ENCODE measurements at places on chromosomes 16 and 17.

DNA sequence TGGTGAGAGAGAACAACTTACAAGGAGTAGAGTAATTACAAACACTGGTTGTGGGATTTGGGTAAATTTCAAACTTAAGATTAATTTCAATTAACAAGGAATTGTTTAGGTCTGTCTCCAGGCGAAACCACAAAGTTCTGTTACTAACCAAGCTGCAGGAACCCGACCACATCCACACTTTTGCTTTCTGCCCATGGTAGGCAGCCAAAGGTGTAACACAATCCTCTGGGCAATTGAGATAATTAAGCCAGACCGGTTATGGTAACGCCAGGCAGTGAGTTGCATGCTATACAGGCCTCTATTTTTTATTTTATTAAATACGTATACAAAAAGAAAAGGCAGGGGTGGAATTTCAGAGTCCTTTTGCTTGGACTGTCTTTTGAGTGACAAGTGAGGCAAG, 12.0 kb downstream of the KCNJ2 start:
- DNase-seq: no peak

- DNase-seq: peak; percentile 99
Measured at GRCh38 chr16:1964506-1965395, at the start of gene RPS2. Gene RPS2 (minus strand): TSS chr16:1964826. CDS start chr16:1964625, 201 bp downstream.

DNA sequence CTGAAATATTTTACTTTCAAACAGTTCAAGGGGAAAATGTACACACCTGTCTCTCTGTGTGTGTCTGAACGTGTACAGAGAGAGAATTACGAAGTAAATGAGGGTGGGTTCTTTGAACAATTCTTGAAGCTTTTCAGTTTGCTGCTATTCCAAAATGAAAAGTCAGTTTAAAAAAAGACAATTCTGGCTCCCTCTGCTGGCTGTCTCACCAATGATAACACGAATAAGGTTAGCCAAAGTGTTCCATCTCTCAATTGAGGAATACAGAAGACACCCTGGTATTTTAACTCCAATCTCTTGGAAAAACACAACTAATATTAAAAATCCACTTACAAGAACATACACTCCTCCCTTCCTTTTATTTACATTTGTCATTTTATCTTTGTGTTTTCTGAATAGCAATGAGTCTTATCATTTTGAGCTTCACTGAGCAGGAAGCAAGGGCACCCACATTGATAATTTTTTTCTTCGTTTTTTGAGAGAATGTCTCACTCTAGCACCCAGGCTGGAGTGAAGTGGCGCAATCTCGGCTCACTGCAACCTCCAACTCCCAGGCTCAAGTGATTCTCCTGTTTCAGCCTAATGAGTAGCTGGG, 20.5 kb downstream of the EFTUD2 start:
- DNase-seq: peak; percentile 59

DNA sequence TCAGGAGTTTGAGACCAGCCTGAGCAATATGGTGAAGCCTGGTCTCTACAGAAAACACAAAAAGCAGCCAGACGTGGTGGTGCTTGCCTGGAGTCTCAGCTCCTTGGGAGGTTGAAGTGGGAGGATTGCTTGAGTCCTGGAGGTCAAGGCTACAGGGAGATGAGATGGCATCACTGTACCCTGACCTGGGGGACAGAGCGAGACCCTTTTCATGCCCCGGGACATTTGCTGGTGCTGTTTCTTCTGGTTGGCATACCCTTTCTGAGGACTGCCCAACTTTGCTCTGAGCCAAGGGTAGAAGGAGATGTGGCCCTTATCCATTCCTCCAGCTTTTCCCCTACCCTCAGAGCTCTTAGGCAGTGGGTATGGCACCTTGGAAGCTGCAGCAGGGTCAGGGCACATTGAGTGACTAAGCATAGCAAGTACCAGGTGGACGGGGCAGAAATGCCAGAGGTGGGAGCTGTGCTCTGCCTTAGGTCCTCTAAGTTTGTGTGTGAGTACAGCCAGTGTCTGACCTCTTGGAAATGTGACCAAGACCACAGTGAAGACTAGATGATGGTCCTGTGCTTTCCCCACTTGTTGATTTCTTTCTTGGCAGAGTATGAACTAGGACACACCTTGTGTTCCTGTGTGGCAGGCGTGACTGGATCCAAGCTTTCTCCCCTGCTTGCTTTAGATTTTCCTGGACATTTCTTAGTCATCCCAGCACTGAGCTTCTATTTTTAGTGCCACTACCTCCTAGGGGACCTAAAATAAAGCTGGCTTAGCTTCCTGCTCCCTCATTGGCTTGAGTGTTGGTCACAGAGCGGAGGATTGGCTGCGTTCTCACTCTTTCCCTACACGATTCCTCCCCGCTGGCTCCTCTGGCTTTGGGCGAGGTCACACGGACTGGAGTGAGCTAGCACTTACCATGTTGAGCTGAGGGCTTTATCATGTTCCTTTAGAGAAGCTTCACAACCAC, 9.9 kb upstream of the EDC4 start:
- DNase-seq: peak; percentile 90

- DNase-seq: no peak
Measured at GRCh38 chr17:1966274-1967086, 58.7 kb downstream of the RTN4RL1 start.

GRCh38 chr17:64003526-64004121, 5.5 kb downstream of the PRR29 start:
- no peak for DNase-seq

DNA sequence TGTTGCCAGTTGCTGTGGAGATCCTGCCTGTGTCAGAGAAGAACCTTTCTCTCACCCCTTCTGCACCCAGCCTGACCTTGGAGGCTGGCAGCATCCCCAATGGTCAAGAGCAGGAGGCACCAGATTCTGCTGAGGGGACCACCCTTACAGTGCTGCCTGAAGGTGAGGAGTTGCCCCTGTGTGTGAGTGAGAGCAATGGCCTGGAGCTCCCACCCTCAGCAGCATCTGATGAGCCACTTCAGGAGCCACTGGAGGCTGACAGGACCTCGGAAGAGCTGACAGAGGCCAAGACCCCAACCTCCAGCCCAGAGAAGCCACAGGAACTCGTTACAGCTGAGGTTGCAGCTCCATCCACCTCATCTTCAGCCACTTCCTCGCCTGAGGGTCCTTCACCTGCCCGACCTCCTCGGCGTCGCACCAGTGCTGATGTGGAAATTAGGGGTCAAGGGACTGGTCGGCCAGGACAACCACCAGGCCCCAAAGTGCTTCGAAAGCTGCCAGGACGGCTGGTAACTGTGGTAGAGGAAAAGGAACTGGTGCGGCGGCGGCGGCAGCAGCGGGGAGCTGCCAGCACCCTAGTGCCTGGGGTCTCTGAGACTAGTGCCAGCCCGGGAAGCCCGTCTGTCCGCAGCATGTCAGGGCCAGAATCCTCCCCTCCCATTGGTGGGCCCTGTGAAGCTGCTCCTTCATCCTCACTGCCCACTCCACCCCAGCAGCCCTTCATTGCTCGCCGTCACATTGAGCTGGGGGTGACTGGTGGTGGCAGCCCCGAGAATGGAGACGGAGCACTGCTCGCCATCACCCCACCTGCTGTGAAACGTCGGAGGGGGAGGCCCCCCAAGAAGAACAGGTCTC, 10.2 kb upstream of the PHKG2 start:
- no peak for DNase-seq

DNA sequence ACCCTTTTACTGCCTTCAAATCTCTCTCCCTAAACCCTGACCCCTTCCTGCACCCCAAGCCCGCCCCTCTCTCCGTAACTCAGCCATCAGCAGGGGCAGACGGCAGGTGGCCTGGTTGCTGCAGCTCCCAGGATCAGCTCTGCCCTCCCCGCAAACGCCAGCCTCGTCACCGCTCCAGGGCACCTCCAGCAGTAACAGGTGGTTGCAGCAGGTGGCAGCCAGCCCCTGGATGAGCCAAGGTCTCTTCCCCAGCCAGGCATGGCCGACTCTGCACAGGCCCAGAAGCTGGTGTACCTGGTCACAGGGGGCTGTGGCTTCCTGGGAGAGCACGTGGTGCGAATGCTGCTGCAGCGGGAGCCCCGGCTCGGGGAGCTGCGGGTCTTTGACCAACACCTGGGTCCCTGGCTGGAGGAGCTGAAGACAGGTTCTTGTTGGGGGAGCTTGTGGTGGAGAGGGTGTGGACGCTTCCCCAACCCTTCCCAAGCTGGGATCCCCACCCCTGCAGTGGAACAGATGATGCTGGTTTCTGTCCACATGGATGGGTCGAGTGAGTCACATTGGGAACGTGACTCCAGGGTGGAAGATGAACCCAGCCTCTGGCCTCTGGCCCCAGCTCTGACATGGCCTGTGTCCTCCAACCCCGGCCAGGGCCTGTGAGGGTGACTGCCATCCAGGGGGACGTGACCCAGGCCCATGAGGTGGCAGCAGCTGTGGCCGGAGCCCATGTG, 558 bp downstream of the HSD3B7 start:
- peak; percentile 16 for DNase-seq

- peak; percentile 4 for DNase-seq
Measured at GRCh38 chr17:77681861-77682260, 276.6 kb upstream of the TNRC6C start.

DNA sequence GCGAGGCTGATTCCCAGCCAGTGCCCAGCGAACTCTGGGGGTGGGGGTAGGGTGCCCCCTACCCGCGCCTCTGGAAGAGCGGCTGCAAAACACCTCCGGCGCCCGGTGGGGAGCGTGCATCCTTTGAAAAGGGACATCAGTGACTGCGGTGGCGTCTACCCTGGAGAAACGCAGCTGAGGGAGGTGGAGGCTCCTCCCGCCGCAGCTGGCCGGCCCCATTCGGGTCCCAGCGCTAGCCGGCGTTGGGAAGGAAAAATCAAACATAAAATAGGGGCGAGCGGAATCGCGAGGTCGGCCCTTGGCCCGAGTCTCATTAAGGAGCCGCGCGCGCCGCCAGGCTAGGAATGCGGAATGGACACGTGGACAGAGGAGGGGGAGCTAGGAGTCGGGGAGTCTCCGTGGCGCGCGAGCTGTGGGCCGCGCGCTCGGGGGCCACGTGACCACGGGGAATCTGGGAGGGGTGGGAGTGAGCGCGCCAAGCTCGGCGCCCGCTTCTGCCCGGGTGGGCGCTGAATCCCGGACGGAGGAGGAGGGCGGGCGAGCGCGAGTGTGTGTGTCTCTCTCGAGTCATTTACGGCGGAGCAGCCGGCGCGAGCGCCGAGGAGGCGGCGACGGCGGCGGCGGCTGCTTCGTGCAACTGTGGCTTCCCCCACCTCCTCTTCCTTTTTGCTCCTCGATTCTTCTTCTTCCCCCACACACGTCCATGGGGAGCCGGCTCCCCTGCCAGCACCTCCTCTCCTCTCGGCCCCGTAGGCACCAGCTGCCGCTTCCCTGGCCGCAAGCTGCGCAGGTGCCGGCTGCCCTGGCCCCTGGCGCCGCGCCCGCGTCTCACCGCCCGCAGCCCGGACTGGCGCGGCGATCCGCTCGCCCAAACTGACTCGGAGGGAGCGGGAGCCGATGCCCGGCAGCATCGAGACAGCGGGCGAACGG, at the start of gene TMEM132E:
Gene TMEM132E (plus strand): TSS at position 566 of the 930 bp plus-strand sequence. CDS start 1,495 bp downstream, outside the sequence.
- peak; percentile 5 for DNase-seq

DNA sequence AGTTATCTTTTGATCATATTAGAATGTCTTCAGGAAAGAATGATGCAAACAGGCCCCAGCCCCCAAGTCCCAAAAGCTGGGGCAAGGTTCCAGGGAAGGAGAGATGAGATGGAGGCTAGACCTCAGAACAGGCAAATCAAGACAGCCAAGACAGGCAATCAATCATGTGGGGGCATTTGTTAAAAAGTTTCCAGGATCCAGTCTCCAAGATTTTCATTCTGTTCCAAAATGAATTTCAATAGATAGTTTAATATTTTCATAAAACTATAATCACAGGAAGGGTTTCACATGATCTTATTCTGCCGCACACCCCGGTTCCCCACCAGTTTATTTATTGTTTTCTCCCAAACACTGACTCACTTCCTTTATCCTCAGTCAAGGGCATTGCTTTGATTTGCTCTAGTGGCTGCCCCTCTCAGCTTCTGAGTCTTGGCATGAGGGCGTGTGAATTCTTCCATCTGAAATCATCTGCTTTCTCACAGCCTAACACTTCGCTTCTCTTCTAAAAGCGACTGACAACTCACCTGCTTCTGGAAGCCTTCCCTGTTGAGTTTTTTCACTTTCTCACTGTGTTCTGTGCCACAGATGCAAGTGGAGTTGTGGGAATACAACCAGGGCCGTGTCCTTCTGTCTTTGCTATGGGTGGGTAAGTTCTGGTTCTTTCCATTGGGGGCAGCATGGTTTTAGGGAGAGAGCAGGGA, 12.2 kb upstream of the TERF2 start:
- peak; percentile 73 for DNase-seq

GRCh38 chr16:49757559-49758069, 98.3 kb downstream of the ZNF423 start:
- no peak for DNase-seq
